Activated CD4-positive, CD25-positive, alpha-beta regulatory T cell (primary cell): ENCODE measurements at places on chromosomes 12 and 14.
A peak's percentile ranks its signal among the peaks of the same experiment; 100 is the strongest.

DNA sequence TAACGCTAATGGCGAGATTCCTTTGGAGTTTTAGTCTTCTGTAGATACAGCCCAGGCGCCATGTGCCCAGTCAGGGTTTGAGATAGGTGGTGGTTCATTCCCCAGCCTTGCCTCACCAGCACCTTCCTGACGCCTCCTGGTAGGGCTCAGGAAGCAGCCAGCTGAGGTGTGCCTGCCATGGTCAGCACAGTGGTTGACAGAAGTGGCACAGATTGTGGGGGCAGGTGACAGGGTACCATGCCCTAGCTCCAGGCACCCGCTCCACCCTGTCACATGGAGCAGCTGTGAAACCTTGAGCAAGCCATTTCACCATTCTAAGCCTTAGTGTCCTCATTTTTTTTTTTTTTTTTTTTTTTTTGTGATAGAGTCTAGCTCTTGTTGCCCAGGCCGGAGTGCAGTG is 45.6 kb downstream of the EVL start:
- DNase-seq, result no peak

- DNase-seq, result no peak
Observed at GRCh38 chr12:131430158-131430742, 280.6 kb upstream of the SFSWAP start.

DNA sequence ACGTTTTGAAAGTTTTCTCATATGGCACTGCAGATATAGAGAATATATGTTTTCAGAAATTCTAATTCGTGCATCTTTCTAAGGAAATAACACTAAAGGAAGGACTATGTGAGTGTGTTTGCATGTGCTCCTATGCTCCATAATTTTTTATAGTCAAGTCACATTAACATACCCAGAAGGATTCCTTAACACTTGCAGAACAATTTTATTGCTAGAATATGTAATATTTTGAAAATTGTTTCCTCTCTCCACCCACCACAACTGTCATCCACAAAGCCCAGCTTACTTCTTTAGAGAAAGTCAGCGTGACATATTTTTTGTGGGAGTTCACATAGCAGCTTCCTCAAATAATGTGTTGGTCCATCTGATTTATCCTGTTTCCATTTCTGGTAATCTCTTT is 604.6 kb upstream of the MGAT4C start:
- DNase-seq, result no peak

DNA sequence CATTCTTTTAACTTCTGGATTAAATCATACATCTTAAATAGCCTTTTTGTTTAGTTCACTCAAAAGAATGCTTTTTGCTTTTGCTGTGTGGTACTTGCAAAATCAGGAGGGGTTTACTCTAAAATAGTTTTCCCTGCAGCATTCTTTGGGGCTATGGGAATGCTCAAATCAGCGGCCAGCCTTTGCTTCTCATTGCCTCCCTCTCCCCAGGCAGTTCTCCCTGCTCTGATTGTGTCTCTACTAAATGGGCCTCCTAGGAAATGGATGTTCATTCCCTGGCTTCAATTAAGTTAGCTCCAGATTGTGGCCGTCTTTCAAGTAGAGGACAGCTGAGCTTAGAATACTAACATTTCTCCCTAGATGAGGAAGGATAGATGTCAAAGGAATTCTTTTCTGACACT is 4.4 kb downstream of the TULP3 start:
- DNase-seq, result no peak

DNA sequence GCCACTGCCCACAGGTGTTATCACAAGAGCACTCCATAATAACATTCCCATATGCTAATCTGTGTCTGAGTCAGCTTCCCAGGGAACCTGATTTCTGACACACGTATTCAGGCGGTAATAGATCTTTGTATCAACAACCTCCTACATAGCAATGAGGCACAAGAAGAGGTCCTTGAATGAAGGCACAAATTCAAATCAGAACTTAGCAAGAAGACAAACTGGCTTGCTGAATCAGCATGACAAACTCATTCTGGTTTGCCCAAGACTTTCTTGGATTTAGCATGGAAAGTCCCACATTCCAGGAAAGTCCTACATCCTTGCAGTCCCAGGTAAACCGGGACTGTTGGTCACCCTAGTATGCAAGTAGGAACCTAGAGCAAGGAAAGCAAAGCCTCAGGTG is 33.9 kb upstream of the RNU6-7 start:
- no peak for DNase-seq

DNA sequence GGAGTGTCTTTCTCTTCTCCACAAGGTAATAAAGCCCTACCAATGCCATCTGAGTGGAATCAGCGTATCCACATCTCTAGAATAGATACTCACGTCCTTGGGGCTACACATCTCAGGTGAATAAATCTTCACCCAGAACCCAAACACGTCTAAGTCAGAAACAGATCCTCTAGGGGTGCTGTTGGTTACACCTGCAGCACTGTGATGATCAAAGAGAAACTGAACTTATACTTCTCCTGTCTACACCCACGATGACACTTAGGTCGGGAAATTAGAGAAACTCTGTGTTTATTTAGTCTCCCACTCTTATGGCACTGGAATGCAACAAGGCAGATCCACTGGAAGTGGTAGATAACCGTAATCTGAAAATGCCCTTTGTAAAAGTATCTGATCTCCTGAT is 46.2 kb downstream of the WIF1 start:
- DNase-seq, result no peak

DNA sequence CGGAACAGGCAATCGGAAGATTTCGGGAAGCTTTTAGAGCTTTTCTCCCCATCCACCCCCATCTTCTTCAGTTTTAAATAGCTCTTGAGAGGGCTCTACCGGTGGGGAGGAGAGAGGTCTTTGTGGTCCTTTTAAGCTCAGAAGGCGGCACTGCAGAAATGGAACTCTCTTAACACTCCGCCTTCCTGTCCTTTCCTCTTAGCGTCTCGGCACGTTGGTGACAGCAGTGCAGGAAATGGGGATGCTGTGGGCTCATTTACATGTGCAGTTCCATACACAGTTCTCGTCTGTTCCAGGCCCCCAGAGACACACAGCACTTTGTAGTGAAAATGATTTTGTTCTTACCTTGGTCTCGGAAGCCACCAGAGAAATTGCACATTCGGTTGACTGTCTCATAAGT is 50.4 kb upstream of the RIN3 start:
- DNase-seq, result no peak

DNA sequence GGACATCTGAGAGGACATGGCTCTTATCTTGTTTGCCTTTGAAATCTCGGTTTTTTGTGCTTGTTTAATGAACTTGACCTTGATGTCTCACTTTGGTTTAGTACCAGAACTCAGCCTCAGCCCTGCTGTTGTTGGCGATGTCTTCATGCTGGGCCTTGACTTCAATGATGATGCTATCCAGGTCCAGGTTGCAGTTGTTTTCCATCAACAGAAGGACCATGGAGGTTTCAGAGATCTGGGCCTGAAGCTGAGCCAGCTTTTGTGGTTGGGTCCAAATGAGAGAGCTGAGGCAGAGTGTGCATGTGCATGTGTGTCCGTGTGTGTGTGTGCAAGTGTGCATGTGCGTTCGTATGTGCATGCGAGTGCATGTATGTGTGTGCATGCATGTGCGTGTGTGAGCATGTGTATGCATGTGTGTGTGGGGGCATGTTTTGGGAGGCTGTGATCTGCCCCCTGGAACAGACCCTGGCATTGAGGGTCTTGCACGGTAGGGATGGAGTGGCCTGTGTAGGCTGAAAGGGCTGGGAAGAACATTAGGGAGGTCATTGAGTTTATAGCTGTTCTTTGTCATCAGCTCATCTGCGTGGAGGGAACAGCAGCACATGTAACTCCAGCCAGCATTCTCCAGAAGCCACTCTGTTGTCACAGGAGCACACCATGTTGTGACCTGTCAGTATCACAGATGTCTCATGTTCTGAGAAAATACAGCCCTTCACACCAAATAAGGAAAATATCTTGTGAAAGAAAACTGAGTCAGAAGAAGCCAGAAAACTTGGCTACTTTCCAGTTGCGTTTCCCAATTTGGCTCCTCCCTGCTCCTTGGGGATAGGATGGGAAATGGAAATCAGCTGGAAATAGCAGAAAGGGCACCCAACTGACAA is 10.0 kb upstream of the KRT82 start:
- no peak for DNase-seq

DNA sequence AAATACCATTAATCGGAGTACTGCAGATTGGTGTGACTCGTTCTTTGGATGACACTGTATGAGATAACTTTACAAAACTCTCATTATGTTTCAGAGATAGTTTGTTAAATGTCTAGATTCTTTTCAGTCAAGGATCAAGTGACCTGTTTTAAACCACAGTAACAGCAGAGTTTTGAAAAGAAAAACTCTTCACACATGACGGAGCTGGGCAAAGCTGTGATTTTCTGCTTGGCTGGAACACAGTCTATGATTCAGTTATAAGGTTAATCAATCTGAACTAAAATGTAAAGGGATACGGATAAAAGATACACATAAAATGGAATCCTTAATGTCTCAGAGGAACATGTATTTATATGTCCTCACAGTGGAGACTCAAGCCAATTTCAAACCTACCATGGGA is 573.2 kb downstream of the PRKD1 start:
- no peak for DNase-seq

GRCh38 chr14:60512126-60512525 is 3.2 kb downstream of the SIX6 start:
- no peak for DNase-seq

DNA sequence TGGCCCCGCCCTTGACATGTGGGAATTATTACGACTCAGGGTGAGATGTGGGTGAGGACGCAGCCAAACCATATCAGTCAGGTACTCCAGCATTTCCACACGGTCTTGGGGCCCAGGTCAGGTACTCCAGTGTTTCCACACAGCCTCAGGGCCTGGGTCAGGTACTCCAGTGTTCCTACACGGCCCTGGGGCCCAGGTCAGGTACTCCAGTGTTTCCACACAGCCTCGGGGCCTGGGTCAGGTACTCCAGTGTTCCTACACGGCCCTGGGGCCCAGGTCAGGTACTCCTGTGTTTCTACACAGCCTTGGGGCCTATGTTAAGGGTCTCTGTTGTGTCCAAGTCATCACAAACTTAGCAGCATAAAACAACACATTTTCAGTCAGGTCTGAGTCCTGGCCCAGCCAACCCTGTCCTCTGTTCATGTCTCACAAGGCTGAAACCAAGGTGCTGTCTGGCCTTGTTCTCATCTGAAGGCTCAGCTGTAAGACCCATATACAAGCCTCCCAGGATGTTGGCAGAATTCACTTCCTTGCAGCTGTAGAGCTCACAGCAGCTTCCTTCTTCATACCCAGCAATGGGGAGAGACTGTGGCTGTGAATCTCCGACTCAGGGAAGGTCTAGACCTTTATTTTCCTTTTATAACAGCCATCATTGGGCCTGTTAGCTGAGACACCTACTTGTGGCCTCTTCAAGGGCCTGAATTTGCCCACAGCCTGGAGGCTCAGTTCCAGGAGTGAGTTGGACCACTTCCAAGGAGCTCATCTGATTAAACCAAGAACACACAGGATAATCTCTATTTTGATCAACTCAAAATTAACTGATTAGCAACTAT is 107.6 kb upstream of the SFSWAP start:
- DNase-seq, result no peak

DNA sequence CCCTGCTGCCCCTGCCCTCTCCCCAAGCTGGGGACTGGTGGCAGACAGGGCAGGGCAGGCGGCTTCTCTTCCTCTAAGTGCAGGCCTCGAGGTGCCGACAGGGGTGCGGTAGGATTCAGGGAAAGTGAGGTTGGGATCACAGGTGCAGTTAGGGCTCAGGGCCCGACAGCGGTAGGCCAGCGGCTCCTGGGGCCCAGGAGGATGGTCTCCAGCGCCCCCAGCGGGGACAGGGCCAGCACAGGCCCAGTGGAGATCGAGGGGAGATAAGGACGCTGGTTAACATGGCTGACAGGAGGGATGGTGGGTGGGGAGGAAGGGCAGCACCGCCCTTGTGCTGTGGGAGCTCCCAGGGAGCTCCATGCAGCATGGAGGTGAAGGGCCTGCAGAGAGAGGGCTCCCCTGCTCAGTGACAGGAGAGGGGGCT is 935 bp upstream of the CRIP1 start:
- peak; percentile 33 for DNase-seq

DNA sequence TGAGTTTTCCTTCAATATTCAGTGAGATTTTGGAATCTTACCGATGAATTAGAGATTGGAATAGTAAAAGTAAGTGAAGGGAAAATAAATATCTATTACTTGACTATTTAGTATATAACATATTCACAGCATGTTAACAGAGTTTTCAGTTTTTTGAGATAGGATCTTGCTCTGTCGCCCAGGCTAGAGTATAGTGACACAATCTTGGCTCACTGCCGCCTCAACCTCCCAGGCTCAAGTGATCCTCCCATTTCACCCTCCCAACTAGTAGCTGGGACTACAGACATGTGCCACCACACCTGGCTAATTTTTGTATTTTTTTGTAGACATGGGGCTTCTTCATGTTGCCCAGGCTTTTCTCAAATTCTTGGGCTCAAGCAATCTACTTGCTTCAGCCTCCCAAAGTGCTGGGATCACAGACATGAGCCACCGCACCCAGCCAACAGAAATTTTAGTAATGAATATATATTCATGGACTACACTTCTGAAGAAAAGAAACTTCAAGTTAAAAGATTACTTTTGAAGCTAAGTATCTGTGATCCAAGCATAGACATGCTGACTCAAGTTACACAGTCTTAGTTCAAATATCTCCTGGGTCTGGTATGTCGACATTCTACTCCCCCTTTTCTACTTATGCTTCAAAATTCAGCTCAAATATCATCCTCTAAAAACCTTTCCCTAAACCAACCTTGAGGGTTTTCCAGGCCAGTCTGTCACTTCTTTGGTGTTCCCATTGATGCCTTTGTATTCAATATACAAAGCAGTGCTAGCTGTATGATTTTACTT is 13.8 kb downstream of the UBE2N start:
- DNase-seq, result no peak

GRCh38 chr12:66862356-66862985 is 183.6 kb upstream of the GRIP1 start:
- no peak for DNase-seq

- no peak for DNase-seq
Observed at GRCh38 chr12:6018265-6018664, 73.2 kb upstream of the ANO2 start.

GRCh38 chr12:19737019-19737418 is 297.7 kb downstream of the AEBP2 start:
- no peak for DNase-seq

- DNase-seq, result no peak
Observed at GRCh38 chr12:48768147-48768546, 20.7 kb downstream of the ADCY6 start.

GRCh38 chr12:66296176-66296683 is 6.1 kb upstream of the HELB start:
- DNase-seq, result no peak

DNA sequence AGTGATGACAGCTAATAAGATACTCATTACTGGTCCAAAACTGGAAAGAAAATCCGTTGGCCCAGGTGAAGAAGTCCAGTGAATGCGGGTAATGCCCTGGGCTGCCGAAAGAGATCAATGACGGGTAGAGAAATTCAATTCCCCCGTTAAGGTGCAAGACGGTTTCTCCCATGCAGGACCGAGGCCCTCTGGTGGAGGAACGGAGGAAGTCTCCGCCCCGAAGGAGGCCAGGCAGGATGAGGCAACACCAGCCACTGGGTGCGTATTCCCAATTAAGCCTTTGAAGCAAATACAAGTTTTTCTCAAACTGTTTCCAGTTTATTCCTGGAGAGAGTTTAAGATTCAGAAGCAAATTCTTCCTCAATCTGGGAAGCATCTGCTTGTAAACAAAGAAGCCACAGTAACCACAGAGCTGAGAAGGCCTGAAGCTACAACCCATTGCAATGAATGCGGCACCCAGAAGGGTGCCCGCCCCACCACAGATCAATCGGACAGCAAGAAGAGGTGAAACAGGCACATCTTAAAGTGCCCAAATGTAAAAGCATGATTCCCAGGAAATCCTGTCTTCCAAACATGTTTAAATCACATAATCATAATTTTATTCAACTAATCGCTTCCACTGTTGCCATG is 118.5 kb downstream of the TTC7B start:
- DNase-seq, result peak; percentile 49

- DNase-seq, result no peak
Observed at GRCh38 chr12:103580026-103580425, 7.0 kb upstream of the STAB2 start.
